ENCODE measurements at places on chromosomes 2 and 18. TPM values are rescaled to one million over a fixed set of nuclear protein-coding genes. Genes with fewer than 3 reads are reported as not detected.

CAPN13 gene
- not detected for total RNA-seq

TUBB8B gene
- not detected for total RNA-seq

GRCh38 chr2:55001716-55002115 lies 48.5 kb downstream of the RTN4 start:
- DNase-seq = no peak

GRCh38 chr2:128277961-128278681 lies 40.5 kb downstream of the HS6ST1 start:
- no peak for DNase-seq

DNA sequence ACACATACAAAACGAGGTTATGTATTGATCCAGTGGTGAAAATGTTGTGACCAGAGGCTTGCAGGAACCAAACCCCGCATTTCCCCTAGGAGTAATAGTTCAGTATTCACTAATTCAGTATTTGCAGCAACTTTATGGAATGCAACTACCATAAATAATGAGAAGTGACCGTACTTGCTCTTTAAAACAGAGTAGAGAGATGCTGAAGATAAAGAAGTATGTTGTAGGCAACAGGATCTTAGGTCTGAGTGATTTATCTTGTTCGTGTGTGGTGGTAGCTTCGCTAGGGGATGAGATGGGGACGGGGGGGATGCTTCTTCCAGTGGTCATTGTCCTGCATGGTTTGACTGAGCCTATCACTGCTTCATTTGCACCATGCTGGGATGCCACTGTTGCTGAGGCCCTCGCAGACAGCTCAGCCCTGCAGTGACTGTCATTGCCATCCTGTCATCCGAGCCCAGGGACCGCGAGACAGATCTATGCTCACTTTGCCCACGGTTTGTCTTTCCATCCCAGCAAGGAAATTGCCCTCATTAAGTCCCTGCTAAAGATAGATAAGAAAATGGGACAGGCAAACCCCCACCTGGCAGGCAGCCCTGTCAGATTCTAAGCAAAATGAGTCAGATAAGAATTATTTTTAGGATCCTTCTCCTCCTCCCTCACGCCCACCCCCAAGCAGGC lies 181.3 kb downstream of the CTIF start:
- DNase-seq = peak; percentile 51

DNA sequence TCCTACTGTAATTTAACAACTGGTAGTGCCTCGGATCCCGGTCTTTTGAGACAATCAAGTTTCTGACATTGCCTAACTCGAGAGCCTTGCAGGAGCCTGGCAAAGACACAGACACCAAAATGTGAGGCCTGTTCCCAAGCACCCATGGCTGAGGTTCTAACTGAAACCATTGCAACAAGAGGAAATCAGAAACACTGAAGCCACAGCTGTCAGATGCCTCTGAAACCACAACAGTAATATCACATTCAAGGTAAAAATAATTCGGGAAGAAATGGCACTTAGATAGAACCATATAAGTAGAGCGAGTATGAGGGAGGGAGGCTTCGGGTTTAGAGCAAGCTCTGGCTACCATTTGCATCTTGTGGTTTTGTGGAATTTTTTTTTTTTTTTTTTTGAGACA lies 285.9 kb downstream of the FBXO15 start:
- DNase-seq = no peak

GRCh38 chr2:198231562-198231961 lies 427.2 kb downstream of the PLCL1 start:
- no peak for DNase-seq

DNA sequence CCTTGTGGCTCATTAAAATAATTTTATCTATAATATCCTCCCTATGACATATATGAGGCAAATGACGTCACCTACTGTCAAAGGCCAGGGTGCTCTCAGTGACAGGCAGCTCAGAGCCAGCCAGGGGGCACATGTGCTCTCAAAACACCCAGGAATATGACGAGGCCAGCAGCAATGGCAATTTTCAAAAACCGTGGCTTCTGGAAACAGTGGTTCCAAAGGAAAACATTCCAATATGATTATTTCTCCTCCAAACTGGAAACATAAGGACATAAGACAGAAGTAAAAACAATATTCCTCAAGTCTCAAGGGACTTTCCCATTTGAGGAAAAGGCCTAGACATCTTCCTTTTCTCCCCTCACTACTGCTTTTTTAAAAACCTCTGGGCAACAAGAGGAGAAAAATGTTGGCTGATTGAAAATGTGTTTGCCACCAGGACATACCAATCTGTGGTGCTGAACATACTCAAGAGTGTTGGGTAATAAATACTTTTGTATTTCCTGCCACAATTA lies 40.8 kb downstream of the RNF152 start:
- no peak for DNase-seq

DNA sequence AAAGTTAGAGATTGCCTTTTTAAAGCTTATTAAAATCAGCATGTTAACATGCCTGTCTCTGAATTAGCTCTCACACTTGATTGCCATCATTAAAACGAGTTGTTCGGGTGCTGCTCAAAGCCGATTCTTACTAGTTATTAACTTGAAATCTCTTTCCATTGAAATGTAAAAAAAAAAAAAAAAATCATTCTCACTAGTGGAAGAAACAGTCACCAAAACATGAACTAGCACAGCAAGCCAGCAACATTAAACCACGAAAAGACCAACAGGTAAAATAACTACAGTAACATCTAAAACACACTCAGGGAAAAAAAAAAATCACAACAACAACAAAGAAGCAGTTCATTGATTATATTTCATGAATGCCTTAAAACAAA lies 264.5 kb downstream of the MEIS1 start:
- no peak for DNase-seq

Data from right cardiac atrium (tissue), 5 donors.